Thymus (tissue), 14 donors: ENCODE measurements at places on chromosomes 5 and 9.
A peak's percentile ranks its signal among the peaks of the same experiment; 100 is the strongest.

DNA sequence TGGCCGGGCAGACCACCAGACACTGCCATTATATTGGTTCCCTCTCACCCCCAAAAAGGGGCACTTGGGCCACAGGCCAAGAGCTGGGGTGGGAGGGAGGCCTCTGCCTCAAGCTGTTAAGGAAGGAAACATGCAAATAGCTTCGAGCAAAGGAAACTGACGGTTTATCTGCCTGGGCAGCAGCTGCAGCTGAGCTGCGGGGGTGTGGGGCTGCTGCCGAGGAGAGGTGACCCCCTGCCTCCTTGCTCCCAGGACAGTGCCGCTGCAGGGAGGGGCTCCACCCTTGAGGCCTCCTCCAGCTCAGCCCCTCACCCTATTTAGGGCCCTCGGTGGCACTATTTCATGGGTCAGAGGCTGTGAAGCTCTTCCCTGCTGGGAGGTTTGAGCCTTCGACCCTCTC is 789 bp downstream of the DOK3 start:
- H3K27ac ChIP-seq = peak overlapping the region; percentile 76
- H3K36me3 ChIP-seq = peaks cover 36% of the 10 kb centered on the region
- DNase-seq = no peak
- H3K4me3 ChIP-seq = peak overlapping the region; percentile 30
- H3K27me3 ChIP-seq = no peaks in the 10 kb centered on the region
- H3K4me1 ChIP-seq = peaks cover 17% of the 10 kb centered on the region

GRCh38 chr5:111537141-111538024 is 25.0 kb upstream of the STARD4 start:
- no peaks in the 10 kb centered on the region for H3K36me3 ChIP-seq
- no peak overlapping the region for H3K4me3 ChIP-seq
- DNase-seq = no peak
- no peaks in the 10 kb centered on the region for H3K27me3 ChIP-seq
- no peaks in the 10 kb centered on the region for H3K4me1 ChIP-seq

DNA sequence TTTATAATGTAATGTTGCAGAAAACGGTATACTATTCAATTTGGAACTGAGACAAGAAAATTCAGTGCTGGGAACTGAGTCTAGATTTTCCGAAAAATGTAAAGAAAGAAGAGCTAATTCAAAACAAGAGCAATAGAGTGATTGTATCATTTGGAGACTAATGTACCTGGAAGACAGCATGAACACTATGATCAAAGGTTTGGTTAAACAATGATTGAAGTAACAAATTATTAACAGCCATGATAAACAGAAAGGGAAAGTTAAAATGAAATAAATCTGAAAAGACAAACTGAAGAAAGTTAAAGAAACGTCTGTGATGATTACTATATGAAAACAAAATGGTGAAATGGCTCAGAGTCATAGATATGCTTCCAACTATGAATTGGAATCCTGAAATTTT is 300.6 kb upstream of the MPDZ start:
- DNase-seq = no peak
- H3K4me1 ChIP-seq = no peaks in the 10 kb centered on the region
- no peak overlapping the region for H3K27ac ChIP-seq
- H3K4me3 ChIP-seq = no peak overlapping the region

DNA sequence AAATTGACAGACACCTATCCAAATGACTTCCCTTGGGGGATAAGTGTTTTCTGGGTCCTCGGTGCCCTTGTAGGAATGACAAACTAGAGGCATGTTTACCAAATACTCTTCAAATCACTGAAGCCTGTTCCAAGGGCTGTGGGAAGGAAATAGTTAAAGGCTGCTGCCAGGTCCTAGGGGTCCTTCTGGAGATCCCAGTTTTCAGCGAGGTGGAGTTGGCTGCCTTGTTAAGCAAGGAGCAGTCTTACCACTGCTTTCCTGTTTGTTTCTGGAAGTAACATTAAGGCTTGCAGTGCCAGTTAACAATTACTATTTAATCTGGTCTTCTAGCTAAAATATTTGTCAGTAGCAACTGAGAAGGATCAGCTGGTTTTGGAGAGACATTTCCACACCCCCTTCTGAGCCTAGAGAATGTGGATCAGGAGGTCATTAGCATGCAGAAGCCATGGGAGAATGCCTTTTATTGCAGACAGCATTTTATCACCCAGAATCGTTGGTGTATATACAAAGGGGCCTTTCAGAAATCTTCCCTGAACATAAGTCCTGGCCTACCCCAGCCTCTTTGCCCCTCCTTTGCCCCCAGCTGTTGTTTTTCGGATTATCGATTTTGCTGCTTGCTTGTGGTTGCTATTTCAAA is 238.8 kb downstream of the DMAC1 start:
- H3K27ac ChIP-seq = peak overlapping the region; percentile 19
- peaks cover 12% of the 10 kb centered on the region for H3K4me1 ChIP-seq
- DNase-seq = no peak
- no peaks in the 10 kb centered on the region for H3K36me3 ChIP-seq
- H3K4me3 ChIP-seq = no peak overlapping the region

DNA sequence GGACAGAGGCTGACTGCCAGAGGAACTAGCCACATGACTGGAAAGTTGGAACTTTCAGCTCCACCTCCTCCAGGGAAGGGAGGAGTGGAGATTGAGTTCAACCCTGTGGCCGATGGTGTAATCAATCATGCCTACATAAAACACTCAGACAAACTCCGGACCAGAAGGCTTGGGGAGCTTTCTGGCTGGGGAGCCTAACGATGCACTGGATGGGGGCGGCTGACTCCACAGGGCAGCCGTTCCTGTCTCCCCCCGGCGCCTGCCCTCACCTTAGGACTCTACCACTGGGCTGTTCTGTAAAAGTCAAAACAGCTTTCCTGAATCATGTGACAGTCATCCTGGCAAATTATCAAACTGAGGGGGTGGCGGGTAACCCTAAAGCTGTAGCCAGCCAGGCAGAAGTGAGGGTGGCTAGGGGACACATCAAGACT is 58.0 kb downstream of the GOLM1 start:
- H3K4me3 ChIP-seq = no peak overlapping the region
- no peak for DNase-seq
- H3K27me3 ChIP-seq = no peaks in the 10 kb centered on the region
- no peaks in the 10 kb centered on the region for H3K36me3 ChIP-seq
- H3K27ac ChIP-seq = no peak overlapping the region

GRCh38 chr5:53987101-53987500 is 323.3 kb downstream of the ARL15 start:
- no peak overlapping the region for H3K4me3 ChIP-seq
- no peaks in the 10 kb centered on the region for H3K4me1 ChIP-seq
- H3K27me3 ChIP-seq = no peaks in the 10 kb centered on the region
- DNase-seq = no peak
- no peaks in the 10 kb centered on the region for H3K36me3 ChIP-seq
- no peak overlapping the region for H3K27ac ChIP-seq

DNA sequence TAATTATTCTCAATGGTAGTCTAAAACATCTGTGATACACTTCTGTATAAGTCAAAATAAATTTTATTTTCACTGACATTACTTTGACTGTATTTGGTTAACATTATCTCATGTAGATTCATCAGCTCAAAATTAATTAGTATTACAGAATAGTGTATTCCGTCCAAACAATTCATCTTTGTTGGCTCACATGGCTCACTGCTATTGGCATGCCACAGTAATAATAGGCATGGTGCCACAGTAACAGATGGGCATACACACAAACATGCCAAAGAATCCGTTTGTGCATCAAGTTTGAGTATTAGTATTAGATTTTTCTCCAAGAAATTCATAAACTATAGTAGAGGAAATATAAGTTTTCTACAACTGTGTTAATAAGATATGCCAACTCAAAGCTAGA is 14.2 kb downstream of the AP3B1 start:
- no peak for DNase-seq
- no peaks in the 10 kb centered on the region for H3K4me1 ChIP-seq
- no peak overlapping the region for H3K27ac ChIP-seq
- no peak overlapping the region for H3K4me3 ChIP-seq
- no peaks in the 10 kb centered on the region for H3K36me3 ChIP-seq
- H3K27me3 ChIP-seq = no peaks in the 10 kb centered on the region
